ENCODE measurements at places on chromosomes 13 and 19. TPM values are rescaled to one million over a fixed set of nuclear protein-coding genes. Genes with fewer than 3 reads are reported as not detected.

GRCh38 chr13:99465454-99465853 is 35.8 kb upstream of the TM9SF2 start:
- DNase-seq: no peak

GRCh38 chr13:89865164-89866064 is 1482.1 kb upstream of the MIR17HG start:
- DNase-seq: peak; percentile 76

DNA sequence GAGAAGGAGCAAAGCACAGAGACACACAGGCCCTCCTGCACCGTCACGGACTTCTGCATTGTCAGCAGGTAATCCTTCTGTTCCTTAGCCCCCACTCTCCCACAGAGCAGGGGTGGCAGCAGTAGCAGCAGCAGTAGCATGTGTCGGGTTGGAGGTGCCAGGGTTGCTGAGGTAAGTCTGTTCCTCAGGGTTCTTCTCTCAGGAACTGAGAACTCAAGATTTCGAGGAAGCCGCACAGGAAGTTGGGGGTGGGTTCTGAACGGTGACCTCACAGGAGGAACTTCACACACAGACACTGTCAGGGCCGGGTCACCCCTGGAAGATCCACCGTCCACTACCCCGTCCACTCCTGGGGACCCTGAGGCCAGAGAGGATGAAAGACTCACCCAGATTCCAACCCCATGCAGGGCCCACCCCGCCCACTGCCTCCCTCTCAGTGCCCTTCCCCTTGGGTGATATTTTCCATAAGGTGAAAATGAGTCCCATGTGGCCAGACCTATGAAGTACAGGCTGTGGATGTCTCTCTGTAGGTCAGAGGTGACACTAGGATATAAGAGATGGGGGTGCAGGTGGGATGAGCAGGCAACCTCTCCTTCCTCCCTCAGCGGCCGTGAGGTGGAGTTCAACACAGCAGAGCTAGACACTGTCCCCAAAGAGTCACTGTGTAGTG is at the start of gene SIGLEC12:
SIGLEC12 (minus strand) TSS at position 207 of the 670 bp plus-strand sequence; CDS start at position 140, 67 bp downstream.
- no peak for DNase-seq

DNA sequence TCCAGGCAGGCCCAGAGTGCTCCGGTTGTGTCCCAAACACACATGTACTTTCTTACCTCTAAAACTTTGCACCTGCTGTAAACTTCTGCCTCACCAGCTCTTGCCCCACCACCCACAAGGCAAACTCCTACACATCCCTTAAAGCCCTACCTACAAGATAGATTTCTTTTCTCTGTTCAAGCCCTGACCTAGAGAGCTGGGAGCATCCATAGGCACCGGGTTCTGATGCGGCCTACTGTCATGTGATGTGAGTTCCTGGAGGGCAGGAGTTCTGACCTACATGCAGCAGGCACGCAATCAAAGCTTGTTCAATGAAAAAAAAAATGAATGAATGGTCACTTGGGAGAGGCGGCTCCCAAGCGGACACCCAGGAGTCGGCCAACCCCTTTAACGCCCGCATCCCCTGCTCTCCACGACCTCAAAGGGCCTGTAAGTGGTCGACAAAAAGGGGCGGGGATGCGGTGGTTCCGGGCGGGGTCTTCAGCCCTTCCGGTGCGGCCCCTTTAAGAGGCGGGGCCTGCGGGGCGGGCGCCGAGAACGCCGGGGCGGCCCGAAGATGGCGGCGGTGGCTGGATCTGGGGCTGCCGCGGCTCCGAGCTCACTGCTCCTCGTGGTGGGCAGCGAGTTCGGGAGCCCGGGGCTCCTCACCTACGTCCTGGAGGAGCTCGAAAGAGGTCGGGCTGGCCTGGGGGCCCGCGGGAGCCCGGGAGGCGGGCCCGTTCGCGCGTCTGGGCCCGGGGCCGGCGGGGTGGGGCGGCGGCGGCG is at the start of gene MAP1S:
MAP1S (plus strand) TSS at position 534 of the 765 bp plus-strand sequence; CDS start at position 557, 23 bp downstream.
- DNase-seq: peak; percentile 2

- peak; percentile 60 for DNase-seq
Measured at GRCh38 chr19:55472463-55472862, 4.0 kb upstream of the ZNF628 start.

GRCh38 chr13:83162493-83162892 is 719.8 kb downstream of the SLITRK1 start:
- DNase-seq: no peak

DNA sequence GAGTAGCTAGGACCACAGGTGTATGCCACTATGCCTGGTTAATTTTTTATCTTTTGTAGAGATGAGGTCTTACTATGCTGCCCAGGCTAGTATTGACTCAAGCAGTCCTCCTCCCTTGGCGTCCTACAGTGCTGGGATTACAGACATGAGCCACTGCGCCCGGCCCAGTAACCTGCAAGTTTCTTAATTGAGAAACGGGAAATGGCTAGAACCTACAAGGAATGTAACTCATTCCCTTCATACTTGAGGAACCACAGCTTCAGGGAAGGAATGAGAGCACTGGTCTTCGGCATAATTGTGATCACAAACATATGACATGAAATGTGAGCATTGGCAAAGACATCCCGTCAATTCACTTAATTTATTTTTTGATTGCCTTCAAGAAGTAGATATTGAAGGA is 157.0 kb downstream of the KLF5 start:
- no peak for DNase-seq

- no peak for DNase-seq
Measured at GRCh38 chr19:33610588-33610987, 11.2 kb upstream of the CHST8 start.

Gene ZNF419
- 33.8 TPM for total RNA-seq

Gene CYP4F11
- total RNA-seq: 2.7 TPM

Gene KLK15
- not detected for total RNA-seq
